ENCODE measurements at places on chromosomes 6 and 20.

- DNase-seq = no peak
These were observed 33.7 kb upstream of the ME1 start for GRCh38 chr6:83464381-83465140.

GRCh38 chr6:27791182-27791943, 120.8 kb downstream of the OR2B2 start:
- DNase-seq = peak; percentile 46

GRCh38 chr6:111718326-111718725, 112.6 kb upstream of the TRAF3IP2 start:
- DNase-seq = no peak

DNA sequence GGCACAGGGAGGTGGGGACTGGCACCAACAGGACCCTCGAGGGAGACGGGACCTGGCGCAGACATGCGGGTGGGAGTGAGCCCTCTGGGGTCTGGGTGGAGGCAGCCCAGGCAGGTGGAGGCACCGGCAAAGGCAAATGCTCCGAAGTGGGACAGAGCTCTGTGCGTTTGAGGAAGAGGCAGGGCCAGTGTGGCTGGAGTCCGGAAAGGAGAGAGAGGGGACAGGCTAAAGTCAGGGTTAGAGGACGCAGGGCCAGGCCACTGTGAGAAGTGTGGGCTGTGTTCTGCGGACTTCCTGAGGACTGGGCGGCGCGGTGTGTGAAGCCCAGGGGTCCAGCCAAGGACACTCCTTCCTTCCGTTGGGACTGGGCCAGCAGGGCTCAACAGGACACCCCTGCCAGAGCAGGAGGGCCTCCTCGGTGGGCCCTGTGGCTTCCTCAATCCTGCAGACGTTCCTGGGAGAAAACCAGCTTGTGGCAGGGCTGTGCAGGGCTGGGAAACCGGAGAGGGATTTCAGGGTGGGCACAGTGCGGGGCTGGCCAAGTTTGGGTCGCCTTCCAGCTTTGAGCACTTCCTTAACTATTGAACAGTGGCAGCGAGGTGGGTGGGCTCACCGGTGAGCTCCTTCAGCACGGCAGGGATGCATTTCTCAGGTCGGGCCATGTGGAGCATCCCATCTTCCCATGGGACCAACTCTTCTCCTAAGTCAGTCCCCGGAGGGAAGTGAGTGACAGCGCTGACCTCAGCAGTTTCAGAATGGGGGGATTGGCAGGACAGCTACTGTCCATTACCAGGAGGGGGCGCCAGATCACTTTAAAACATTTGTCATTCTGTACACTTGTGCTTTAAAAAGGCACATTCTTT, 22.5 kb downstream of the MOCS3 start:
- DNase-seq = no peak

DNA sequence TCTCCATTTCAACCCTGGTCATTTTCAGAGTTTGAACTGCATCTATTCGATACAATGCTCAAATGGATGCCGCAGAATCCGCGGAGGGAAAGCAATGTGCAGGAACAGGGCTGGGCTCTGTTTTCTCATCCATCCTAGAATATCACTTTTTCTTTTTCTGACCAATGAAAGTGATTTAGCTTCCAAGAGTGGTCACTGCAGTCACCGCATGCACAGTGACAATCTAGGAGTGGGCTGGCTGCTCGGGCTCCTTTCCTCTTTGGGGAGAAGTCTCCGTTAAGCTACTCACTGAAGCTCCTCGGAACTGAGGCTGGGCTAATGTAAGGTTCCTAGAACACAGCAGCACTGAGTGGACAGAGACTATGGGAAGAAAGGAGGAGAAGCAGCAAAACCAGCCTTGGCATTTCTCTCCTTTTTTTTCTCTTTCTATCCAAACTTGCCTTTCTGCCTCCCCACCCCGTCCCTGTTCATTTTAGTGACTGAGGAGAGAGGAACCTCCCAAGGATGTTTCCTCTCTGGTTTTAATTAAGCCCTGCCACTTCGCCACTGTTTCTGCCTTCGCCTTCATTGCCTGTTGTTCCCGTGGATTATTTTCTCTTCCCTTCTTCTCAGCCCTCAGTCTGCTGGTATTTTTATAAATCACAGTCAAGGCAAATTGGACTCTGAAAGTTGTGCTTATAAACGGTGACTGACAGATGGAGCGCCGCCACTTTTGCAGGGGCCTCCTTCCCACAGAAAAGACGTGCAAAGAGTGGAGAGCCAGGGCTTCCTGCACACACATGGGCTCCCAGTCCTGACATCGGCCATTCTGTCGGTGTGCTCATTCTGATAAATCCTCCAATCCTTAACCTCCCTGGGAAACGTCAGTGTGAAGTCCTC, 41.1 kb downstream of the RAMACL start:
- no peak for DNase-seq

GRCh38 chr20:59158673-59159072, 4.9 kb upstream of the ZNF831 start:
- no peak for DNase-seq

Measured in frontal cortex (tissue), 4 donors.